ENCODE measurements at places on chromosomes 11 and 22. TPM values are rescaled to one million over a fixed set of nuclear protein-coding genes. Genes with fewer than 3 reads are reported as not detected.

GRCh38 chr11:129814244-129815014, 1.2 kb upstream of the TMEM45B start:
- no peak for DNase-seq

- no peak for DNase-seq
Observed at GRCh38 chr11:17389957-17390649, 1.6 kb upstream of the KCNJ11 start.

DNA sequence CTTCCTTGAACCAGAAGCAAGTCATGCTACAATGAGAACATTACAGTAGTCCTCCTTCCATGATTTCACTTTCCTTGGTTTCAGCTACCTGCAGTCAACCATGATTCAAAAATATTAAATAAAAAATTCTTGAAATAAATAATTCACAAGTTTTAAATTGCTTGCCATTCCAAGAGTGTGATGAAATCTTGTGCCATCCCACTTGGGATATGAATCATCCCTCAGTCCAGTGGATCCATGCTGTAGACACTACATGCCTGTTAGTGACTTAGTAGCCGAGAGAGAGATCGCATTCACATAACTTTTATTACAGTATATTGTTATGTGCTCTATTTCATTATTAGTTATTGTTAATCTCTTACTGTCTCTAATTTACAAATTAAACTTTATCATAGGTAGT, 6.0 kb downstream of the HOATZ start:
- no peak for DNase-seq

- DNase-seq, result no peak
Observed at GRCh38 chr11:76649851-76650372, 20.6 kb downstream of the LRRC32 start.

GRCh38 chr22:38213319-38213989, 11.7 kb downstream of the MAFF start:
- DNase-seq, result no peak

- no peak for DNase-seq
Observed at GRCh38 chr11:66324664-66325063, 7.8 kb upstream of the CD248 start.

DNA sequence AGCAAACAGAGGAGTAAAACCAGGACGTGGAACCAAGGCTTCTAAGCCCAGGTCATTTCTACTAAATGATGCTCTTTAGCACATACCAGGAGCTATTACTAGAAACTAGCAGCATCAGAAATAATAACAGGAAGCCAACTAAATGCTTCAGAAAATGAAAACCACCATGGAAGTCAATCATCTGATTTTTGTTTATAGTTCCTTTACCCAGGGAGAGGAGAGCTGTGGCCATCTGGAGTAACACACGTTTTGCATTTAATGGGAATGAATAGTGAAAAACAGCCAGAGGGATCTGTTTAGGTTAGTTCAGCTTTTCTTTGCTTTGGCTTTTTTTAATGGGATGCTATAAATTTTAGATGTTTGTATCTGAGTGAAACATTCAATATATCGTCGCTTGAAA, 250.7 kb upstream of the ARHGAP20 start:
- DNase-seq, result no peak

DNA sequence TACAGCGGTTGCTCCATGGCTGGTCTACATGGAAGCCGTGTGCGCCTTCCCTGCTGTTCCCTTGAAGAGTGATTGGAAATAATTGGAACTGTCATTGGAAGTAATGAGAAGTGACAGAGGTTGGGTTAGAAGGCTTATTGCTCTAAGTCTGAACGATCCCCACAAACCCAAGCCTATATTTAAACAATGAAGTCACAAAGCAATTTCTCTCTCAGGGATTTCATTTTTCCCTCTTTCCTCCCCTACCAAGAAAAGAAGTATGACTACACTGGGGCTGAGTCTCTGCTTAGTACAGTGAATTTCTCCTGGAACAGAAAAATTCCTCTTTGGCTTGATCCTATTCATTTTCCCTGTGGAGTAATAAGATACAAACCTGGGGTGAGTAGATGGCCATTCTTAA, 7.8 kb downstream of the CLMP start:
- DNase-seq, result no peak

DNA sequence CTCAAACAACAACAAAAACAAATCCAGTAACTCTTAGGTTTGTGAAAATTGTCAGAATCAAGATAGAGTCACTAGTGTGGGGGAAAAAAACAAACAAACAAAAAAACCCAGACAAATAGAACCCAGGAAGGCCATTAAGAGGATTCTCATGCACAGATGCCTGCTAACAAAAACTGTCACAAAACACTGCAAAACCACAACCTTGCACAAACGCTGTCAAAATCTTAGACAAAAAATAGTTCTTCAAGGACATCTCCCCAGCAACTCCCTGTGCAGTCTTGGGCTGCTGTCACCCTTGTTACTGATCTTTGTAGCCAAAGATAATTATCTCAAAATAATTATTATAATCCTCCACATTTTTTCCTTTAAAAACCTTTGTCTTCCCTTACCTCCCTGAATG, 4.6 kb upstream of the ZBED5 start:
- no peak for DNase-seq

GRCh38 chr11:35138943-35139721, at the start of gene CD44:
Gene CD44, plus strand, starts transcription at chr11:35139171. Its CDS starts 133 bp downstream, at chr11:35139304.
- peak; percentile 65 for DNase-seq

DNA sequence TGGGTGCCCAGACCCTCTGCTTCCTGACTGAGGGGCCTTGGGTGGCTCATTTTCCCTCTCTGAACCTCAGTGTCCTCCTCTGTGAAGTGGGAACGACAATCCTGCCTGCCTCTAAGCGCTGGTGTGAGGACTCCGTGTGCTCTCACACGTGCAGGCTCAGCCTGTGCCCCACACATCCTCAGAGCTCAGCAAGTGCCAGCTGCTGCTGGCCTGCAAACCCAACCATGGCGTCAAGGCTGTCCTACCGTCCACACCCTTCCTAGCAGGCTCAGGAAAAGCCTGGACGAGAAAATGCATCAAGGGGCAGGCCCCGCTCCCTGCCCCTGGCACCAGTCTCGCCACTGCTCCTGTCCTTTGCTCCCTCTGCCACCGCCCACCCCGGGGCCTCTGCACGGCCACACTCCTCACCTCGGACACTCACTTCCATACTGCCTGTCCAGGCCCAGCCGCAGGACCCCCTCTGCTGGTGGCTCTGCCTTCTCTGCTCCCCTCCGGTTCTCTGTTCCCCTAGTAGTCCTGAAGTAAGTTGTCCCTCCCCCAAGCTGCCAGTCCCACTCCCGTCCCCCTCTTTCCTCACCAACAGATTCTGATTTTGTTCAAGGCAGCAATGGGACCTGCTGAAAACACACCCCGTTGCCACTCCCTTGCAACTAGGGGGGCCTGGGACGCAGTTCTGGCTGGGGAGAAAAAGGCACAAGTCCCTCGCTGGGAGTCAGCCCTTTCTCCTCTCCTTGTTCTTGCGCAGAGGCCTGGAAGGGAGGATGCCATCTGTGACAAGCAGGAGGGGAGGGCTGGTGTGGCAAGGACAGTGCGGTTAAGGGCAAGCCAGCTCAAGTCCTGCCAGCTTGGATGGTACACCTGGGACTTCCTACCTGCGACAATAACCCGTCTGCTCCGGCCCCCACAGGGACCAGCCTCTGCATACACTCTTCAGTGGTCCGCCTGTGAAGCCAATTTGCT, 62.2 kb downstream of the ARFGAP3 start:
- DNase-seq, result peak; percentile 18

DNA sequence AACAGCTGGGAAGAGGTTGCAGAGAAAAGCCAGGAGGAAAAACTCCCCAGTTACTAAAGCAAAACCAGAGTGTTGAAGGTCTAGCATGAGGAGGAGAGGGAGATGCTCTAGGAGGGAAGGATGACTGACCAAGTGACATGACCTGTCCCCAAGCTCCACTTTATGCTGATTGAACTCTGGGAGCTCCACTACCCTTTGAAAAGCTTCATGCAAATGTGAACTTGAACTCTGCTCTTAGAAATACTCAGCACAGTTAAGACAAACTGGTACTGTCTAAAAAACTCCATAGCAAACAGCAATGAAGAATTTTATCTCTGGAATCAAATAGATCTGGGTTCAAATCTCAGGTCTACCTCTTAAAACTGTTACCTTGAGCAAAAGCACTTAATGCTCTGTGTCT, 14.5 kb upstream of the POU2AF1 start:
- no peak for DNase-seq

DNA sequence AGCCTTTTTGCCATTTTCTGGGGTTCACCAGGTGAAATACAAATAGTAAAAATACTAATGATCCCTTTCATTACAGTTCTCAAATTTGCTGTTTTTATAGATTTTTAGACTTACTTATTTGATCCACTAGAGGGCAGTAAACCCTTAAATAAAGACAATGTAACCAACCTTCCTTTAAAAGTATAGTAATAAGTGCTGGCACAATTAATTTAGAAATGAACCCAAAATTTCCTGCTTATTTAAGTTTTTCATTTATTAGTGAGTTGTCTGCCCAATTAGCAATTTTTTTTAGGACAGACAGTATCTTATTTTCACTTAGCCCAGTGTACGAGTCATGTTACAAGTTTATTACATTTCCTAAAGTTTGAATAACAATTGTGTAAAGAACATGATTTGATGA, 4.7 kb downstream of the DDIAS start:
- no peak for DNase-seq

DNA sequence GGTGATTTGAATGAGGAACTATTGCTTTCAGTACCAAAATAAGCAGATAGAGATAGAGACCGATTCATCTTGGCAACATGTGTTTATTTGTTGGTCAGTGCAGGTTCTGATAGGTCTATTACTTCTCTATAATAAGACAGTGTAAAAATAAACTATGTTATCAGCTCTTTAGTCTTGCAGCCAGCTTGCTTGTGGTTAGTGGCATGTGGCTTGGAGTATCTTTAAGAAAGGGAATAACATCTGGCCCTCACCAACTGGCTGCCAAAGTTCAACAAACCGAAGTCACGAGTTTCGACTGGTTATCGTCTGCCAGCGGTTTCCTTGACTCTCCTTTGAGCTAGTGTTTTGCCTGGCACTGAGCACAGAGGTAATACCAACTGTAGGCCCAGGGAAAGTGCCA, 71.8 kb downstream of the CTTN start:
- no peak for DNase-seq

GRCh38 chr11:113475160-113475761, at the start of gene DRD2:
Gene DRD2, minus strand, starts transcription at chr11:113475398. Its CDS starts 50,747 bp downstream, at chr11:113424651.
- peak; percentile 27 for DNase-seq

- no peak for DNase-seq
Observed at GRCh38 chr11:73113426-73113825, 28.7 kb downstream of the FCHSD2 start.

- DNase-seq, result no peak
Observed at GRCh38 chr22:47204002-47204979, 441.8 kb downstream of the TBC1D22A start.

DNA sequence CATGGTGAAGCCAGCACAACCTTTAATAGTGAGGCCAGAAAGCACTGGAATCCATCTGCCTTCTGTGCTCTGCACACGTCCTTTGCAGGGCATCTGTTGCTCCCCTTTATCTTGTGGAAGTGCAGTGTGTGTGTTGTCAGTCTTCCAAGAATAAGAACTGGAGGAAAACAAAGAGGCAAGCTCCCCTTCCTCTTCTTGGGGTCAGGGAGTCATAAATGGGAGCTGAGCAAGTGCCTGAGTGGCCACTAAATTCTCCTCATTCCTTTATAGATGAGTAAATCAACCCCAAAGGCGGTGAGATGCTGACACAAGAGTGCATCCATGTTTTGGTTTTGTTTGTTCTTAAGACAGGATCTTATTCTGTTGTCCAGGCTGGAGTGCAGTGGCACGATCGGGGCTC, 38.3 kb downstream of the WT1 start:
- DNase-seq, result no peak

GRCh38 chr11:122521626-122522025, 133.9 kb upstream of the UBASH3B start:
- DNase-seq, result no peak

- no peak for DNase-seq
Observed at GRCh38 chr11:44559207-44559939, 6.1 kb upstream of the CD82 start.

- peak; percentile 72 for DNase-seq
Observed at GRCh38 chr11:19398772-19399527, 158.2 kb upstream of the E2F8 start.

DNA sequence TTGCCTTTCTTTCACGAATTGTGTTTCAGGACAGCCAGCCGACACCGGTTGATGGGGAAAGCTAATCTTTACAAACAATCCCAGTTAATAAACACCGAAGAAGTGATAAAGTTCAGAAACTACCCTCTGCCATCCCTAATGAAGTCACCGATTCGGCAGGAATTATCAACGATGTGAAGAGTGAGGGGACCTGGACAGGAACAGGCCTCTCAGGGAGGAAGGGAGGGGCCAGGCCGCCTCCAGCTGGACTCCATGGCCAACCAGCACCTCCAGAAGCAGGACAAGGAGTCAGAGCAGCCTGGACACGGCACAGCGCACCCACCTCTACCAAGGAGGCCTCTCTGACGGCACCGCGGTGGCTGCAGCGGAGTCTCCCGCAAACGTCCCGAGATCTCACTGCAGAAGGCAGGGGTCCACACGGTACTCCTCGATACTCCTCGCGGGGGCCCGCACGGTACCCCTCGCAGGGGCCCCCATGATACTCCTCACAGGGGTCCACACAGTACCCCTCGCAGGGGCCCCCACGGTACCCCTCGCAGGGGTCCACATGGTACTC, 3.9 kb downstream of the TOLLIP start:
- no peak for DNase-seq

- DNase-seq, result no peak
Observed at GRCh38 chr11:79101656-79102055, 339.2 kb downstream of the TENM4 start.

Gene SMIM35
- total RNA-seq, result not detected

Gene BCO2
- total RNA-seq, result 48.0 TPM

Gene JAML
- total RNA-seq, result 12.6 TPM

Gene MRPL49
- 180 TPM for total RNA-seq

Gene SLC37A2
- 85.3 TPM for total RNA-seq

Gene PRR5
- total RNA-seq, result 11.4 TPM

Gene TMPRSS13
- 0.13 TPM for total RNA-seq

Gene KCNJ11
- total RNA-seq, result 1.2 TPM

Gene CHEK1
- total RNA-seq, result 3.0 TPM

Gene NFAM1
- total RNA-seq, result 8.5 TPM

Gene RIC3
- 19.9 TPM for total RNA-seq

Gene OR5A1
- not detected for total RNA-seq

Gene NCR3LG1
- total RNA-seq, result 10.1 TPM

Gene C11orf91
- not detected for total RNA-seq

Gene GGTLC2
- total RNA-seq, result not detected

All from adrenal gland (tissue), 19 donors.